ENCODE measurements at places on chromosomes 7 and 10.

DNA sequence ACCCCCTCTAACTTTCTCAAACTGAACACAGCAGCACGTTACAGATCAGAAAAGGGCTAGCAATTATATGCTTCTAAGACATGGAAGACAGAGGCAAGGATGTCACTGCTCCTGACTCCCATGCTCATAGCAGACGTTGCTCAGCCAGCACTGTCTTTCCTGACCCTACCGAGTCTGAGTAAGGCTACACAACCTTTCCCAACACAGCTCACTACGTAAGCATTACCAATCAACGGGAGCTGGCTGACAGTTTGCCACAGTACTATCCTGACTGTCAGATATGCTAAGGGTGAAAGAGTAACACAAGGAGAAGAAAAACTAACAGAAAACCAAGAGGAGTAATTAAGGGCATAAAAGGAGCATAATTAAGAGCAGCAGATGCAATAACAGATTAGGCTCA is 171.2 kb downstream of the CHCHD3 start:
- DNase-seq: no peak

GRCh38 chr10:45001381-45002148 is 842 bp downstream of the ZNF22 start:
- peak; percentile 48 for DNase-seq

GRCh38 chr7:7565746-7566650 is 686 bp upstream of the MIOS start:
- peak; percentile 35 for DNase-seq

DNA sequence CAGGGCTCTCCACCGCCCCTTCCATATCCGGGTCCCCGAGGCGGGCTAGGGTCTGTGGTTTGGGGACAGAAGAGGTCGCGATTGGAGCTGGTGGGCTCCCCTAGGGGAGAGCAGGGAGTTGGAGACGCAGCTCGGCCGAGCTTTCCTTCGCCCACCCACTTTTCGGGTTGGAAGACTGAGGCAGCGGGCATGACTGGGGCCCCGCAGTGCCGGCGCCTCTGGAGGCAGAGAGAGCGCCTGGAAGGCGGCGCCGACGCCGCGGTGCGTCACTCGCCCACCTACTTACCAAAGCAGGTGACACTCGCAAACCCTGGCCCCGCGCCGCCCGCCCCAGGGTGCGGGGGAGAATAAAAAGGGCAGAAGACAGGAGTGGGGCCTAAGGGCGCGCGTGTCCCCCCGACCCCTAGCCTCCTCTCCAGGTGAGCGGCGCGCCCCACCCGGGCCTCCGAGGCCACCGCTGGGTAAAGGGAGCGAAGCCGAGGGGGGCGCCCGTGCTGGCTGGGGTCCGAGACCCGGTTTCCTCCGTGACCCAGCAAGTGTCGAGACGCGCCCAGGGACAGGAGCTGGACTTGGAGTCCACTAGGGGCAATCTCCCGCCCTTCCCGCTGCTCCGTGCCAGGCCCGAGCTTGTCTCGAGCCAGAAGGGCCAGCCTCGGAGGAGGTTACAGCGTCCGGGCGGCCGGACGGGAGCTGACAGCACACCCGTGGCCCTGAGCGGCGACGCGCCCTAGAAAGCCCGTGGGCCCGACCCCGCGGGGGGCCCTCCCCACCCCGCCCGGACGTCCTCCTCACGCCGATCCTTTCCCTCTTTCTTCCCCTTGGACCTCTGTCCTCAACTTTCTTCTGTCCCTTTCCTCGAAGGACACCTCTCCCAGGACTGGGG is 34.4 kb upstream of the GRID1 start:
- peak; percentile 47 for DNase-seq

DNA sequence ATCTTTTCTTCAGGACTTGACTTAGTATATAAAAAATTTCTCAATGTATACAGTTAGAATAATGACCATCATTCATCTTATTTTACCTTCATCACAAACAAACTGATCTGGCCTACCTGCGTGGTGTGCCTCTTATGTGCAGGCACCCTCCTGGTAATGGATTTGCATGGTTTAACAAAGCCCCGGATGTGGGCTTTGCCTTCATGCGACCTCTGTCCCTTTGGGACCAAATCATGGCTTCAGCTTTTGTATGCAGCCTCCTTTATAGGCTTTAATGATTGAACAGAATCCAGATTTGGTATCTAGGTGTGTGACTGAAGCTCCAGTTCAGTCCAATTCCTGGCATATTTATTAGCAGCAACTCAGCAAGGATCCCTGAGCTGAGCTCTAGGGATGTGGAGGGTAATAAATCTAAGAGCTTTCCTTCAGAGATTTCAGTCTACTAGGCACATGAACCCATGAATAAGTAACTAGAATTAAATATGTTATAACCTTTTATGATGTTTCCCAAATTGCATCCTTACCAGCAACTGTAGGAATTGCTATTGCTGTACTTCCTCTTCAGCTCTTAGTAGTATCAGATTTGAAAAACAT is 256.9 kb downstream of the ABCA13 start:
- DNase-seq: no peak

Measured in GM23338 (cell line).